ENCODE measurements at places on chromosomes 6 and 20. TPM values are rescaled to one million over a fixed set of nuclear protein-coding genes. Genes with fewer than 3 reads are reported as not detected.

The DEFB127 gene
- not detected for polyA plus RNA-seq

The RALGAPB gene
- 10.2 TPM for polyA plus RNA-seq

The EDN1 gene
- polyA plus RNA-seq = 1.1 TPM

The MTCH1 gene
- polyA plus RNA-seq = 109 TPM

The ERVFRD-1 gene
- polyA plus RNA-seq = 0.28 TPM

The MTG2 gene
- polyA plus RNA-seq = 11.7 TPM

GRCh38 chr20:11108102-11108810 is 434.5 kb upstream of the JAG1 start:
- peak; percentile 20 for DNase-seq

GRCh38 chr6:3423439-3424184 is 33.2 kb downstream of the SLC22A23 start:
- peak; percentile 70 for DNase-seq

- DNase-seq = no peak
Measured at GRCh38 chr6:114068771-114069170, 97.8 kb upstream of the HDAC2 start.

DNA sequence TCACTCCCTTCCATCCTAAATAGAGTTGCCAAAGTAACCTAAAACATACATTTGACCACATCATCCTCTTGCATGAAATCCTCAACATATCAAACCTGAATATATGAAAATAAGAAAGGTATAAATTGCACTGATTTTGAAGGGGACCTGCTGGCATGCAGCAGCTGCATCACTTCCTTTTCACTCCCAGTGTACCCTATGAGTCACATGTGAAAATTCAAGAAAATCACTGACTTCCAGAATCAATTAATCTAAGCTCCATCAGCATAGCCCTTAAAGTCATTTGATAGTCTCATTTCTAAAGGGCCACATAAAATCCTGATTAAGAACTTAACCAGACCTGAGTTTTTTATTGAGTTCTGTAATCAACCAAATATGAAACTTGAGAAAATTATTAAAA is 24.3 kb downstream of the SNX14 start:
- no peak for DNase-seq

GRCh38 chr6:119234941-119235340 is 114.6 kb downstream of the MAN1A1 start:
- no peak for DNase-seq

GRCh38 chr20:7650086-7650879 is 290.0 kb downstream of the HAO1 start:
- no peak for DNase-seq

DNA sequence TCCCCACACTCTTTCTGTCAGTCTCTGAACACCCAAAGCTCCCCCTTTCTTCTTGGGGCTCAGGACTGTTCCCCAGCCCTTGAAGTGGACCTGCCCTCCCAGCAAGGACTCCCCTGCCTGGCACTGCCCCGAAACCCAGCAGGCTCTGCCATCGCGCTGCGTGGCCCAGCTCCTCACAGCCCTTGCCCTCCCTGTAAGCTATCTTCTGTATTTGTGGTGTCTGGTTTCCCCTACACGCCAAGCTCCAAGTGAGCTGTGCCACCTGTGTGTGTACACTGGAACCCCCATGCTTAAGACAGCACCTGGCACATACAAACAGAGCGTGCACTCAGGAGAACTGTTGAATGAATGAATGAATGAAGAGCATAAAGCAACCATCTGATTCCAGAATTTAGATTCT is 57.7 kb downstream of the TMEM242 start:
- DNase-seq = no peak

- DNase-seq = no peak
Measured at GRCh38 chr20:50219600-50219999, 29.0 kb downstream of the CEBPB start.

GRCh38 chr6:169864148-169865020 is 113.0 kb downstream of the ERMARD start:
- no peak for DNase-seq

GRCh38 chr6:52216932-52217575 is 27.2 kb downstream of the IL17F start:
- DNase-seq = no peak

DNA sequence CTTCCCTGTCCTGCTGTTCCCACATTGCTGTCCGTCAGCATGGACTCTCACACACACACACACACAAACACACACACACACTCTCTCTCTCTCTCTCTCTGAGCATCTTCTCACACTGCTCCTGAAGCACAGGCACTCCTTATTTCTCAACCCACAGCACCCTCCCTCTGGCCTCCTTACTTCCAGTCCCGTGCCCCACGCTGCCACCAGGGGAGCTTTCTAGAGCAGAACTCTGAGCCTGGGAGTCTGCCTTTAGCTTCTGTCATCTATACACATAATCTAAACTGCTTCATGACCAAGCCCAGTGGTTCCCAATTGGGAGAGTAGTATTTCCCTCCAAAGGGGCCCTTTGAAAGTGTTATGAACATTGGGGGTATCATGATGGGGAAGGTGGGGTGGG is 29.1 kb downstream of the HECA start:
- peak; percentile 54 for DNase-seq

DNA sequence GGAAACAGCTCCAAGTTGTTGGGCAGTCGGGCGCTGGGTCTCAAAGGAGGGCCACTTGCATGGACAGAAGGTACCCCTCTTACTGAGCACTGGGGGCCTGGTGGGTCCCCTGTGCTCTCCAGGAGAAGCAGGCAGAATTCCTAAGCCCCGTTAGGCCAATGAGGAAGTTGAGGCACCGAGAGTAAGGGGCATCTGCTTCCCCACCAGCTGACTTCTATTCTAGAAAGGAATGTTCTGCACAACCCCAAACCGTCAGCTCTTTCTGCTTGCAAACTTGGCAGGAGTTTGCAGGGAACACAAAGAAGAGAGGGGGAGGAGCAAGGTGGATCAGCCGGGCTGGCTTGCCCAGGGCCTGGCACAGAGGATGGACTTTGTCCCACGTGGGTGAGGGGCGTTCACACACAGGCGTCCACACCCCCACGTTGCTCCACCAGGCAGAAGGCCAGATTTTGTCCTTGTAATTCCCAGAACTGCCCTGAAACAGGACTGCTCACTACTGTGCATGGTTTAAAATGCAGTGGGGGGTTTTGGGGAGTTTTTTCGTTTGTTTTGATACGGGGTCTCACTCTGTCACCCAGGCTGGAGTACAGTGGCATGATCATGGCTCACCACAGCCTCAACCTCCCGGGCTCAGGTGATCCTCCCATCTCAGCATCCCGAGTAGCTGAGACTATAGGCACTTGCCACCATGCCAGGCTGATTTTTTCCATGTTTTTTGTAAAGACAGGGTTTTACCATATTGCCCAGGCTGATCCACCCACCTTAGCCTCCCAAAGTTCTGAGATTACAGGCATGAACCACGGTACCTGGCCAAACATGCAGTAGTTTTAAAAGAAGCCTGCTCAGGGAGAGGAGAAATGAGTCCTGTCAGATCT is 93.3 kb downstream of the SNX5 start:
- no peak for DNase-seq

- no peak for DNase-seq
Measured at GRCh38 chr6:116196841-116197240, 57.0 kb downstream of the TSPYL4 start.

GRCh38 chr6:35181308-35181932 is 32.3 kb upstream of the SCUBE3 start:
- no peak for DNase-seq
